Renal pelvis (tissue), 12 donors: ENCODE measurements at places on chromosomes 7 and 10. TPM values are rescaled to one million over a fixed set of nuclear protein-coding genes. Genes with fewer than 3 reads are reported as not detected.
A peak's percentile ranks its signal among the peaks of the same experiment; 100 is the strongest.

DNA sequence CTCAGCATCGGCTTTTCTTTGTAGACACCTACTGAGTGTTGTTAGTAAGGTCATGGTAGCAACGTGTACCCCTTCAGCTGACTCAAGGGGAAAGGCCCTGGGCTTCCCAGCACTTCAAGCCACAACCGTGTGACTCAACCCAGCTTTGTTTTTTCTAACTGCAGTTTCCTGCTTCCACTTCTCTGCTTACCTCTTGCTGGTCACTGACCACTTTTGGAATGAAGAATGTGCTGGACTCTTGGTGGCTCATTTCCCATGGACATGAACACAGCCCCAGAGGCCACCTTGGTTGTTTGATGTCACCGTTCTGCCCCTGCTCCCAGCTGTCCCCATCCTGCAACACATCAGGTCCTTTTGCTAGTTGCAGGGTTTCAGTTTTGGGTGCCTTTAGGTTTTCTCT is 69.5 kb upstream of the ZNF438 start:
- DNase-seq = no peak

GRCh38 chr7:44382459-44383265 is 57.3 kb upstream of the CAMK2B start:
- DNase-seq = no peak

GRCh38 chr7:147869456-147869855 is 721.1 kb upstream of the C7orf33 start:
- DNase-seq = no peak

DNA sequence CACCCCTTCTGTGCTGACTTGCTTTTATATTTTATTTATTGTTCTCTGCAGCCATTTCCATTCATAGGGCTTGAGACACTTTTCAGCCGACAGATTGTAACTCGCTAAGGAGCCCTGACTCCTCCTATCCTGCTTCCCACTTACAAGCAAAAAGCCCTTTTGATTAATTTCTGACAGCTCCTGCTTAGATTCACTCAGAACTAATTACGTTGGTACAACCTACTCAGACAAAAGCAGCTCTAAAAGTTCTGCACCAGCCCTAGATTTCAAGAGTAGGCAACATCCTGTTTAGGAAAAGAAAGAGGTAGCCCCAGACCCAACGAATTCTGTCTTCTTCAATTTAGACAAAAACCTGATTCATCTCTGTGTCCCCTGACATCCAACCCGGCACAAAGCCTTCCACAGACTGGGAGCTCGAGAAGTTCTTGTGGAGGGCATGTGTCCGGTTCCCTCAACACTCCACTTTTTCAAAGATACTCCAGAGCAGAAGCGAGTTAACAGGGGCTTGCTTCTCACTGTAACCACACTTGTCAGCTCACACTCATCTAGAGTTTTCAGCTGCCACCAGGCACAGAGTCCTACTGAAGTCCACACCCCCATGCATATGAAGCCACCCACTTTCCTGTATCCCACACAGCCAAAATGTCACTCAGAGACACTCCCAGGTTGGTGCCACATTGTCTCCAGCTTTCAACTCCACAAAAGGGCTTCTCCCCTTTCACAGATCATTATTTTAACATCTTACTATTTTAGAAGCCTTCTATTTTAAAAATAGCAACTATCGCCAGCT is 113.6 kb upstream of the NFE2L3 start:
- DNase-seq = no peak

- no peak for DNase-seq
Observed at GRCh38 chr10:24569828-24570657, 153.6 kb downstream of the ARHGAP21 start.

DNA sequence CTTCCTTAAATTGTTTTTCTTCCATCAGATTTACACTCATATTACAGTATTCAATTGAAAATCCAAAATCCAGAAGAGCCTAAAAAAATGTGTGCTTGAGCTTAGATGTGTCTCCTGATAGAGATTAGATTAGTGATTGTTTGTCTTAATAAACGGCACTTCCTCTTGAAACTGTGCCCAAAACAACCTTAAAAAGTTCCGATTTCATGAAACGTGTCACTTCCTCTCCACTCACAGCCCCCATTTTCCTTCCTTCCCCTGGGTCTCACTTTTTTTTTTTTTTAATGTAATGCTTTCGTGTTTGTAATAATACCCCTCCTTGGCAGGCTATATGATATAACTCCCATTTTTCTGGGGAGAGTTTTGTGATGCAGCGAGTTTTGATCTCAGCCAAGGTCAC is 114.8 kb upstream of the ADO start:
- peak; percentile 11 for DNase-seq

DNA sequence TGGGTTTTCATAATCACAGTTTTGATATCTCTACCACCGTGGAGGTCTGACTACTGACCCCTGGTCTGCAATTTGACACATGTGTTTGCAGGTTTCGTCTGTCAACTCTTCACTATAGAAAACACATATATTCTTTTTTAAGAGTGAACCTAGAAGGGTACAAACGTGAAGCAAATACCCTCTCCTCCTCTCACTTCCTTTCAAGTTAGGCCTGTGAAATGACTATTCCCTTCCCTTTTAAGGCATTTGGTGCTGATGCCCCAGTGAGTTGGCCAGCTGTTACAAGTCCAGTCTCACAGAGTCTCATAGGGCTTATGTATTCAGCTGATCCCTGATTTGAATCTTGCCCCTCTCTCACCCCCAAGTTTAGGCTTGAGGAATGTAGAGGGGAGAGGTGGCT is 742.0 kb upstream of the IGFBP3 start:
- no peak for DNase-seq

GRCh38 chr10:19843487-19843886 is 27.3 kb downstream of the PLXDC2 start:
- no peak for DNase-seq

The CFAP69 gene
- 27.3 TPM for polyA plus RNA-seq

The NUTM2D gene
- polyA plus RNA-seq = 13.1 TPM

The RNF32 gene
- 3.5 TPM for polyA plus RNA-seq
